ENCODE measurements at places on chromosomes 12 and 14. TPM values are rescaled to one million over a fixed set of nuclear protein-coding genes. Genes with fewer than 3 reads are reported as not detected.

DNA sequence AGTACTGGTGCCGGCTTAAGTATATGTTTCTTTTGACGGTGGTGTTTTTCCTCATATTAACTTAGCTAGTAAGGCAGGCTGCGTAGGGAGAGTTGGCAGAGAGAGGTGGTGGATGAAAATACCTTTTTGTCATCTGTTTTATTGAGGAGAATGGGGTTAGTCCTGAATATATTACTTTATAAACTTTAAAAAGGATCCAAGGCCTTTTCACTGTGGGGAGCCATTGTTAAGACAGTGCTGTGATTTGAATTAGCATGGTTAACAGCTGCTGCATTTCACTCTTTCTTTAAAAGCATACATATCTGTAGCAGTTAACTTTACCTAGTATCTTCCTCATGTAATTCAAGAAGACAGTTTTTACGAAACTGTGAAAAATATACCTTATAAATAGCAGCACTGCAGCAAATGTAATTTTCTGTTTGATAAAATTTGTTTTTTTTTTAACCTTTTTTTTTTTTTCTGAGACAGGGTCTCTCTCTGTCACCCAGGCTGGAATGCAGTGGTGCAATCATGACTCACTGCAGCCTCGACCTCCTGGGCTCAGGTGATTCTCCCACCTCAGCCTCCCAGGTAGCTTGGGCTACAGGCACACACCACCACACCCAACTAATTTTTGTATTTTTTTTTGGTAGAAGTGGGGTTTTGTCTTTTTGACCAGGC is 57.1 kb downstream of the AEBP2 start:
- DNase-seq: no peak

DNA sequence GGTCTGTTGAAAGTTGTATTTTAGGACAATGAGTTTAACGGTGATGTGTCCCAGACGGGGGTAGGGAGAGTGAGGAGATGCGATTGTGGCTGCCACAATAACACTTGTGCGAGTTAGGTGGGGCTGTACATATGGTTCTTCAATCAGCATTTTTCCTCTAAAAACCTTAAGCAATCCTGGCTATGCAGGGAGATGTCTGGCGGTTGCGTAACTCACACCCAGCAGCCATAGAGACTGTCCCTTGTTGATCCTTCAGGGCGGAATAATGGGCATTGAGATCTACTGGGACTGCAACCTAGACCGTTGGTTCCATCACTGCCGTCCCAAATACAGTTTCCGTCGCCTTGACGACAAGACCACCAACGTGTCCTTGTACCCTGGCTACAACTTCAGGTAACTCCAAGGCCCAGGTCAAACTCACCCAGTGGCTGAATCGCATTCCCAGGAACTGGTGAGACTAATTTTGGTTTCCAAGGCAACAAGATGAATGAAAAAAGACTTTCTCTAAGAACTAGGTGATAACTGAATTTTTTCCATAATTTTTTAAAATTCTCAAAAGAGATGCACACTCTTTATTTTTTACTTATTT is 34.6 kb downstream of the P2RX7 start:
- no peak for DNase-seq

- DNase-seq: no peak
Measured at GRCh38 chr12:93884794-93885460, 207.8 kb downstream of the CRADD start.

- DNase-seq: no peak
Measured at GRCh38 chr14:26917086-26917485, 319.3 kb upstream of the NOVA1 start.

DNA sequence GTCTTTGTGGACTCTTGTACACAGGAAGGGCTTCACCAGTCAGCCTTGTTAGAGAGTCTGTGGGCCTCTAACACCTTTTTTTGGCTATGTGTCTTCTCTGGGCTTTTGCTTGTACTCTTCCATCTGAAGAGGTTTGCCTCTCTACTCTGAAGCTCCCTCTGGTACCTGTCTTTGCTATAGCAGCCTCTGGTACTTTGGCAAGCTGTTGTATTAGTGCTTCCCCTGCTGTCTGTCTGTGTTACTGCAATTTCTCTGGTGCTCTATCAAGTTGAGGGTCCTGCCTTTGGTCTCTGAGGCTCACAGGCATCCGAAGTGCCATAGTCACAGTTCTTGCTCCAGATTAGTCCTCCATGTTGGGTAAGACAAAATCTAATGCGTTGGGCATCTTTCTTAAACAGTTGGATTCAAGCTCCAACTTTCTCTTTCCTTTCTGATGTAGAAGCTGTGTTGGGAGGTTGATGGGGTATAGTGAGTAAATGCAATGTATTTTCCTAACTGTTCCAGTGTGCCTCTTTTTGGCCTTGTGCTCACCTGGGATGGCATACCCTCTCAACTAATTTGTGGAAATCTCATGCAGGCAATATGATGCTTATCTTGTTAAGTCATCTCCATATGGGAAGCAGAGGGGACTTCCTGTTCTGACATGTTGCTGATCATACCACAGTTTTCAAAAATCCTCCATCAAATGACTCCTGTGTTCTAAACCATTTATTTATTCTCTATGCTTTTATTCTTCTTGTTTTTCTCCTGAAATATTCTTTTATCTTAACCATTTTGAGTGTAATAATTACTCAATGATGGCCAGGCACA is 88.8 kb downstream of the ATF7IP start:
- DNase-seq: peak; percentile 9

- no peak for DNase-seq
Measured at GRCh38 chr14:38662781-38663180, 406.9 kb upstream of the CLEC14A start.

- DNase-seq: no peak
Measured at GRCh38 chr14:94386085-94387031, 2.0 kb downstream of the SERPINA1 start.

DHRS7 gene
- polyA plus RNA-seq: 54.4 TPM

DBX2 gene
- polyA plus RNA-seq: not detected

MYF6 gene
- 0.26 TPM for polyA plus RNA-seq

TEAD4 gene
- polyA plus RNA-seq: 12.2 TPM

All from left lung (tissue), 14 donors.